ENCODE measurements at places on chromosomes 7 and 10.
A peak's percentile ranks its signal among the peaks of the same experiment; 100 is the strongest.

DNA sequence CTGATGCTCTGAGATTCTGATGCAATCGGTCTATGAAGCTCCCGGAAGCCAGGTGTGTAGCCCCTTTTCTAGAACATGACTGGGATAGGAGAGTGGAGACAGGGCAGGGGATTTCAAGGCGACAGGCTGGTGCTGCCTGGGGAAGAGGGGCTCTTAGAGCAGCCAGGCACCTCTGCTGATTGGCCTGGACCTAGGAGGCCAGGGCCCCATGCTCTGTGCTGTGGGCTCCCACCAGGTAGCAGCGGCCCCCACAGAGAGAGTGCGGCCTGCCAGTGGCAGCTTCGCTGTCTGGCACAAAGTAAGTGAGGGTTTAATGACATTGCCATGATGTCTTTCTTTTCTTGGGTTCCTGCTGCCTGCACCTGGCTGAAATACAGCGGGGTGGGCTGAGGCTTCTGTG, 99.4 kb upstream of the PODXL start:
- no peaks in the 10 kb centered on the region for H3K27me3 ChIP-seq
- no peak for DNase-seq
- no peaks in the 10 kb centered on the region for H3K4me1 ChIP-seq
- no peak overlapping the region for H3K4me3 ChIP-seq
- no peaks in the 10 kb centered on the region for H3K36me3 ChIP-seq

- peak; percentile 8 for DNase-seq
- H3K4me1 ChIP-seq, result no peaks in the 10 kb centered on the region
- peak overlapping the region; percentile 40 for H3K27ac ChIP-seq
- no peaks in the 10 kb centered on the region for H3K36me3 ChIP-seq
- H3K27me3 ChIP-seq, result no peaks in the 10 kb centered on the region
These were observed 37.3 kb downstream of the DNAH11 start for GRCh38 chr7:21580073-21580521.

GRCh38 chr10:125871338-125871737, 9.8 kb downstream of the DHX32 start:
- no peaks in the 10 kb centered on the region for H3K27me3 ChIP-seq
- no peak overlapping the region for H3K4me3 ChIP-seq
- no peaks in the 10 kb centered on the region for H3K4me1 ChIP-seq
- no peak for DNase-seq

DNA sequence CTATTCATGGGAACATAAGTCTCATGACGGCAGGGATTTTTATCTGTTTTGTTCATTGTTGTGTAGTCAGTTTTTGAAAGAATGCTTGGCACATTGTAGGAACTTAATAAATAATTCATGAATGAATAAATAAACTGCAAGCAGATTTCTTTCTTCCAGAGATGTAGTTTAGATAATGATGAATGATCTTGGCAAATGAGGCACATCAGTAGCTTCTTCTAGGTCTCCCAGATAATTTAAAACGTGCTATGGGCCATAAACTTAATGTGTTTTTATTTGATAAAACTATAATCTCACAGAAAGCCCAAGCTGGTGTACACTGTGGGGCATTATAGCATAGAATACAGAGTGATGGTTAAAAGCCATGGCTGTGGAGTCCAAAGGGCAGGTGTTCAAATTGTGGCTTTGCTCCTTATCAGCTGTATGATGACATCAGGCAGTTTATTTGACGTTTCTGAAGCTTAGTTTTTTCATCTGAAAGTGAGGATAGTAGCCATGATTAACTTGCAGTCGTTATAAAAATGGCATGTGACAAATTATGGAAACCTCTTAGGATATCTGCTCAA, 3.5 kb downstream of the MGAM start:
- H3K36me3 ChIP-seq, result no peaks in the 10 kb centered on the region
- no peak overlapping the region for H3K4me3 ChIP-seq
- H3K27me3 ChIP-seq, result no peaks in the 10 kb centered on the region
- peak overlapping the region; percentile 25 for H3K27ac ChIP-seq

- H3K4me3 ChIP-seq, result no peak overlapping the region
- no peak for DNase-seq
- no peaks in the 10 kb centered on the region for H3K4me1 ChIP-seq
- peaks cover 66% of the 10 kb centered on the region for H3K36me3 ChIP-seq
- no peak overlapping the region for H3K27ac ChIP-seq
These were observed 67.8 kb downstream of the WDR37 start for GRCh38 chr10:1123972-1124371.

- no peaks in the 10 kb centered on the region for H3K4me1 ChIP-seq
- peaks cover 12% of the 10 kb centered on the region for H3K27me3 ChIP-seq
- no peaks in the 10 kb centered on the region for H3K36me3 ChIP-seq
- no peak for DNase-seq
- H3K27ac ChIP-seq, result no peak overlapping the region
These were observed 6.1 kb downstream of the ADCY1 start for GRCh38 chr7:45580053-45580872.

- H3K27ac ChIP-seq, result no peak overlapping the region
- H3K36me3 ChIP-seq, result no peaks in the 10 kb centered on the region
- H3K27me3 ChIP-seq, result no peaks in the 10 kb centered on the region
These were observed 132.4 kb upstream of the RHEB start for GRCh38 chr7:151652111-151652510.

- no peak overlapping the region for H3K4me3 ChIP-seq
- H3K27me3 ChIP-seq, result no peaks in the 10 kb centered on the region
- H3K27ac ChIP-seq, result no peak overlapping the region
These were observed 211.8 kb downstream of the NSUN6 start for GRCh38 chr10:18439601-18440000.

DNA sequence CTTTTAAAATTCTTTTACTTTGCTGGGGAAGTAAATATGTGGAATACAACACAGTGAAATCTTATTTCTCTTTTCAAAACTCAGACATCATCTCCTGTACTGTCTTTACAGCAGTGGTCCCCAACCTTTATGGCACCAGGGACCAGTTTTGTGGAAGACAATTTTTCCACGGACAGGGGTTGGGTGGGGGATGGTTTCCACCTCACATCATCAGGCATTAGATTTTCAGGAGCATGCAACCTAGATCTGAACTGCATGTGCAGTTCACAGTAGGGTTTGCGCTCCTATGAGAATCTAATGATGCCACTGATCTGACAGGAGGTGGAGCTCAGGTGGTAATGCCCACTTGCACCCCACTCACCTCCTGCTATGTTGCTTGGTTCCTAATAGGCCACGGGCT, 12.2 kb downstream of the TMEM60 start:
- no peak overlapping the region for H3K27ac ChIP-seq
- no peaks in the 10 kb centered on the region for H3K36me3 ChIP-seq
- H3K4me1 ChIP-seq, result peaks cover 6% of the 10 kb centered on the region
- no peak for DNase-seq
- no peaks in the 10 kb centered on the region for H3K27me3 ChIP-seq

- H3K4me3 ChIP-seq, result no peak overlapping the region
- no peaks in the 10 kb centered on the region for H3K4me1 ChIP-seq
- DNase-seq, result no peak
These were observed 85.9 kb downstream of the WIPF3 start for GRCh38 chr7:29892231-29892630.

- no peaks in the 10 kb centered on the region for H3K36me3 ChIP-seq
- no peaks in the 10 kb centered on the region for H3K4me1 ChIP-seq
- no peak overlapping the region for H3K27ac ChIP-seq
- H3K27me3 ChIP-seq, result no peaks in the 10 kb centered on the region
- no peak overlapping the region for H3K4me3 ChIP-seq
These were observed 895.7 kb downstream of the XPNPEP1 start for GRCh38 chr10:109027534-109028185.

DNA sequence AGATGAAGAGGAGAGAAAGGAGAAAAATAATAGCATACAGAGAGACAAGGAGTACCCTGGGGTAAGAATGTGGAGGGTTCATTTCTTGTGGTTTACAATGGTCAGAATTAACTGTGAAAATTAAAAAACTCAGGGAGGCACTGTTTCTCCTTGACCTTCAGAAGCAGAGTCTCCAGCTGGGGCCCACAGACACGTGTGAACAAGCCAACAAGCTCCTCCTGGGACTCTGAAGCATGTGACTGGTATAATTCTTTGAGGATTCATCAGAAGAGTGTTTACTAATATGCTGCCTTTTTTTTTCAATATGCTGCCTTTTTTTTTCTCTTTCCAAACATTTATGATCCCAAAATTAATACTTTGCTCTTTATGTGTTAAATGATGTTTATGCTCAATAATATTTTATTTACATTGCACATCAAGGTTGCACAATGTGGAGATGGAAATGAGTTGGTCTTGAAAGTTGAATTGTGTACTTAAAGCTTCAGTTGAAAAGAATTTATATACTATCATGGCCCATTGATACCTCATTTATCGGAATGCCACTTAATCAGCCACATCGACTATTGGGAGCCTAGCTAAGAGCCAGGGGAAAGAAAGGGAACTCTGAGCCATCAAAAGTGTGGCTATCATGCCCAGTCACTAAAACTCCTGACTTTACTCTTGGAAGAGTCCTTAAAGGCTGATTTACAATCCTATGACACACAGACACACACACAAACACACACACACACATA, 134.7 kb upstream of the RHOBTB1 start:
- no peak overlapping the region for H3K4me3 ChIP-seq
- DNase-seq, result no peak
- no peaks in the 10 kb centered on the region for H3K36me3 ChIP-seq
- no peaks in the 10 kb centered on the region for H3K4me1 ChIP-seq
- no peaks in the 10 kb centered on the region for H3K27me3 ChIP-seq
- H3K27ac ChIP-seq, result no peak overlapping the region

DNA sequence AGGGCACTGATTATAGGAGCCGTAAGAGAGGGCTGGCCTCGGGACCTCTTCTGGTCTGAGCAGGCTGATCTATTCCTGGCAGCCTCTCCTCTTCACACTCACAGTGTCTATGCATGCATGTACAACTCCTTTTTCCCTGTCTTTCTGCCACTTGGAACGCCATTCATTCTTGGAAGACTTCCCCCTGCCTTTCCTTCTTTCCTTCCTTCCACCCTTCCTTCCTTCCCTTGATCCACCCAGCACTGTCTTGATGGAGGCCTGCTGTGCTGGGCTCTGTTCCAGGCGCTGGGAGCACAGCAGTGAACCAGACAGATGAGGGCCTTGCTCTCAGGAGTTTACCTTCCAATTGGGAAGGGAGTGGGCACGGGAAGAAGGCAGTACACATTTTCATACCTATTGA, 114.8 kb downstream of the SH3PXD2A start:
- no peaks in the 10 kb centered on the region for H3K36me3 ChIP-seq
- H3K27ac ChIP-seq, result no peak overlapping the region
- H3K4me1 ChIP-seq, result peaks cover 18% of the 10 kb centered on the region
- no peak for DNase-seq
- H3K27me3 ChIP-seq, result no peaks in the 10 kb centered on the region

DNA sequence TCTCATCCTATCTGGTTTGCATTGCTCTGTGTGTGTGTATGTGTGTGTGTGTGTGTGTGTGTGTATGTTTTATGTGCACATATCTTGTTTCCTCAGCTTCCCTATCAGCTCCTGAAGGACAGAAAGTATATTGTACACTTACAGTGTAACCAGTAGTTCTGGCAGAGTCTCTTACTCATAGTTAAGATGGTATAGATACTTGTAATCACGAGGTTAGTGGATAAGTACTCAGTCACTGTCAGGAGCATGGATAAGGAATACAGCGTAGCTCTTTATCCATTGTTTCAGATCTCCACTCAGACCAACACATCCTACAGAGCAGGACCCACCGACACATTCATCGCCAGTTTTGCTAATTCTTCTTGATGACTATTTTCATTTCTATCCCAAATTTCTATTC, 275.0 kb downstream of the TSPAN12 start:
- H3K4me3 ChIP-seq, result no peak overlapping the region
- H3K27me3 ChIP-seq, result no peaks in the 10 kb centered on the region
- H3K36me3 ChIP-seq, result no peaks in the 10 kb centered on the region
- no peak overlapping the region for H3K27ac ChIP-seq
- no peak for DNase-seq
- no peaks in the 10 kb centered on the region for H3K4me1 ChIP-seq

- no peak overlapping the region for H3K4me3 ChIP-seq
- peaks cover 6% of the 10 kb centered on the region for H3K4me1 ChIP-seq
- DNase-seq, result peak; percentile 76
- H3K36me3 ChIP-seq, result peaks cover 2% of the 10 kb centered on the region
- no peaks in the 10 kb centered on the region for H3K27me3 ChIP-seq
- peak overlapping the region; percentile 34 for H3K27ac ChIP-seq
These were observed 58.0 kb downstream of the ANKIB1 start for GRCh38 chr7:92303761-92304160.

GRCh38 chr7:113314594-113314993, 196.2 kb upstream of the SMIM30 start:
- no peak overlapping the region for H3K4me3 ChIP-seq
- H3K4me1 ChIP-seq, result no peaks in the 10 kb centered on the region
- no peak for DNase-seq
- H3K27me3 ChIP-seq, result no peaks in the 10 kb centered on the region
- no peak overlapping the region for H3K27ac ChIP-seq
- H3K36me3 ChIP-seq, result no peaks in the 10 kb centered on the region

GRCh38 chr10:61981460-61981859, 80.0 kb downstream of the ARID5B start:
- peak; percentile 74 for DNase-seq
- H3K27ac ChIP-seq, result no peak overlapping the region
- no peak overlapping the region for H3K4me3 ChIP-seq
- H3K4me1 ChIP-seq, result no peaks in the 10 kb centered on the region

DNA sequence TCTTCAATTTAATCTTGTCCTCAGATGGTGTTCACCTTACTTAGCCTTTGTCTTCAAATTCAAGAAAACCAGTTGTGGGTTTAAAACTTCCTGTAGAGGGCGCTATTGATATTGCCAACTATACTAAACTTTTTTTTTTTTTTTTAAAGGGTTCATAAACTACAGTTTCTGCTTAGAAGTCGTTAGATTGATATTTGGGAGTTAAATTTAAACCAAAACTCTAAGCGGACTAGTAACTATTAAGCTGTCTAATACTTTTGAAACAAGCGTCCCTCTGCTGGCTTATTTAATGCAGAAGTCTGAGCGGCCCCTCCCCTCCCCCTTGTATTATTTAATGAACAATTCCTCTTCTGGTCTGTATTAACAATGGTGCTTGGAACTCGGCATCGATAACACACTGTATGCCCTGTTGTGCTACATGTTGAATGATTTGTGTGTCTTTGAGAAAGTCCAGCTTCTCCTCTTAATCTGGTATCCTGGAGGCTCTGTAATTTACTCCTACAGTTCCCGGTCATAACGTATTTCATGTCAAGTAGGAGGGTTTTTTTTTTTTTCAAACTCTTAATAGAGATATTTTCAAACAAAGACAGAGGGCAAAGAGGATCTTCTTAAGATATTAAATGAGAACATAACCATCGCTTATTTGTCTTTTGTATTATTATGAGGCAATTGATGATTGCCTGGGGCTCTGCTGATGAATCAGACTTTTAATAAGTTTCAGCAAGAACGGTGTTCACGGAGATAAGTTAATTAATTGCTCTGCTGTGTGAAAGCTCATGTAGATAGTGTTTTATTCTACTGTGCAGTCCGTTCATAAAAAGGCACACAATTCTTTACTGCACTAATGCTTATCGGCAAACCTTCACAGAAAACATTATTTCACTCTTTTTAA, 22.6 kb upstream of the CREB5 start:
- peak overlapping the region; percentile 18 for H3K4me3 ChIP-seq
- H3K4me1 ChIP-seq, result no peaks in the 10 kb centered on the region
- peaks cover 5% of the 10 kb centered on the region for H3K27me3 ChIP-seq
- no peaks in the 10 kb centered on the region for H3K36me3 ChIP-seq
- H3K27ac ChIP-seq, result no peak overlapping the region
- DNase-seq, result peak; percentile 69

GRCh38 chr7:28606421-28606820, 194.1 kb downstream of the CREB5 start:
- H3K4me1 ChIP-seq, result peaks cover 25% of the 10 kb centered on the region
- no peaks in the 10 kb centered on the region for H3K27me3 ChIP-seq

GRCh38 chr10:22017283-22018020, 13.9 kb upstream of the DNAJC1 start:
- no peak for DNase-seq
- H3K27ac ChIP-seq, result no peak overlapping the region
- no peaks in the 10 kb centered on the region for H3K4me1 ChIP-seq
- no peak overlapping the region for H3K4me3 ChIP-seq
- H3K36me3 ChIP-seq, result no peaks in the 10 kb centered on the region
- H3K27me3 ChIP-seq, result no peaks in the 10 kb centered on the region
